ENCODE measurements at places on chromosomes 1 and 21.

- DNase-seq = no peak
Observed at GRCh38 chr21:41769111-41769510, 2.3 kb upstream of the RIPK4 start.

- DNase-seq = no peak
Observed at GRCh38 chr1:47207803-47208373, 18.1 kb upstream of the PDZK1IP1 start.

GRCh38 chr1:197218857-197219256 lies 49.2 kb upstream of the CRB1 start:
- no peak for DNase-seq

GRCh38 chr1:89687254-89687653 lies 54.3 kb downstream of the LRRC8C start:
- no peak for DNase-seq

DNA sequence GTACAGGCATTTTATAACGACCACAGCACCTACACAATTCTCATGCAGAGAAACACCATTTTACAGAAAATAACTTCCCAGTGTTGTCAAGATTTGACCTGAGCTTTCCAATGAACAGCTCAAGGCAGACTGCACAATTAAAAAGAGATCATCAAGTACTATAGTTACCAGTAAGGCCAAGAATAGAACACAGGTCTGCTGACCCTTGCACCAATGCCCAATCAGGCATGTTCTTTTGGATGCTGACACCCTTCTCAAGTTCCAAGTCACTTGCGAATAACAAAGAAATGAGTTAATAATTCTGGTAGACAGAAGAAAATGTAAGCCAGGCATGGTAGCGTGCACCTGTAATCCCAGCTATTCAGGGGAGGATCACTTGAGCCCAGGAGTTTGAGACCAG lies 101.9 kb downstream of the SLC45A1 start:
- DNase-seq = no peak

DNA sequence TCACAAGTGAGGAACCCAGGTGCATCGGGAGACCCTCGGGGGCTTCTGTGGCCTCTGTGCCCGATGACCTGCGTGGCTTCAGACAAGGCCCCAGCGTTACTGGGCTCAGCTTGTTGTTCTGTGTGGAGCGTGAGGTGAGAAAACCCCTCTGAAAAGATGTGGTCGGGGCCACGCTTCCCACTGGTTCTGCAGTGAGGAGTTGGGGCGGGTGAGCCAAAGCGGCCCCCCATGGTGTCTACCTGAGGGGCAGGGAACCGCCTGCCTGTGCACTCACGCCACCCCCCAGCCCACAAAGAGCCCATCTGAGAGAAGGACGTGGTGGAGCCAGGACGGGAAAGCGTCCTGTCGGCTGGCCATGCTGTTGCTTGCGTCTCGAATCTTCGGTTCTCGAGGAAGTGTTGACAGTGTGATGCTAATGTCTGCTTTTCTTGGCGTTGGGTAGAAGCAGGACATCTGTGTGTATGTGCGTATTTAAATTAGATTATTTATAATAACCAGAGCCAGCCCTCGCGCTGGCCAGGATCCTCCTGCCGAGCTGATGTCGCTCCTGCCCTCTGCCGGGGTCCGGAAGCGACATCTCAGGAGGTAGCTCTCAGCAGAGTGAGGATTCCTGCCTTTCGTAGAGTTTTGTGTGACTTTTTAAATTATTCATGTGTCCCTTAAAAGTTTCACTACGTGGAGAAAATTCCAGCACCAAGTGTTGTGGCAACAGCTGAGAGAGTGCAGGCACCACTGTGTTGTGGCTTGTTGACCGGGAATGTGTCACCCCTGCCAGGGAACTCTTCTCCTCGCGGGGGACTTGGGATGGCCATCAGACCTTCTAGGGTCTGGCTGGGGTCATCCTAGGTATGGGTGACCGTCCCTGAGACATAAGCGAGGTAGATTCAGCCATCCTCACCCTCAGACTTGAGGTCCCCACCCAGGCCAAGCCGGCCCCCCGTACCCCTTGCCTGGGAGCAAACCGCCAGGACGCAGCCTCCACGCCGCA lies 15.3 kb downstream of the TMEM201 start:
- DNase-seq = no peak

DNA sequence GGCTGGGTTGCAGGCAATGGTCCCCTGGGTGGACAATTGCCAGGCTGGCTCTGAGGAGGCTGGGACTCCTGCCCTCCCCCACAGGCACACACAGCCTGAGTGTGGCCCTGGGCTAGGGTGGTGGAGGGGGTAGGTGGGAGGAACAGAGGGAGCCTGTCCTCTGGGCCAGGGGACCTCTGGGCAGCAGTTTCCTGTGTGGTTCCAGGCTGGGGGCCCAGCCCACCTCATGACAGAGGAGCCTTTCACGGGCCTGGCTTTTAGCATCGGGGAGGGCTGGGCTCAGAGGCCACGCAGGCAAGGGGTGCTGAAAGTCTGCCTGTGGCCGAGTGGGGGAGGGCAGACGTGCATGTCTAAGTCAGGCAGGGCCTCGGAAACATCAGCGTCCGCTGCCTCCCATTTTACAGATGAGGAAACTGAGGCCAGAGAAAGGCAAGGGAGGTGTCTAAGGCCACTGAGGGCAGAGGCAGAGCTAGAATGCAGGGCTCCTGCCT lies 7.0 kb downstream of the EXTL1 start:
- DNase-seq = no peak

DNA sequence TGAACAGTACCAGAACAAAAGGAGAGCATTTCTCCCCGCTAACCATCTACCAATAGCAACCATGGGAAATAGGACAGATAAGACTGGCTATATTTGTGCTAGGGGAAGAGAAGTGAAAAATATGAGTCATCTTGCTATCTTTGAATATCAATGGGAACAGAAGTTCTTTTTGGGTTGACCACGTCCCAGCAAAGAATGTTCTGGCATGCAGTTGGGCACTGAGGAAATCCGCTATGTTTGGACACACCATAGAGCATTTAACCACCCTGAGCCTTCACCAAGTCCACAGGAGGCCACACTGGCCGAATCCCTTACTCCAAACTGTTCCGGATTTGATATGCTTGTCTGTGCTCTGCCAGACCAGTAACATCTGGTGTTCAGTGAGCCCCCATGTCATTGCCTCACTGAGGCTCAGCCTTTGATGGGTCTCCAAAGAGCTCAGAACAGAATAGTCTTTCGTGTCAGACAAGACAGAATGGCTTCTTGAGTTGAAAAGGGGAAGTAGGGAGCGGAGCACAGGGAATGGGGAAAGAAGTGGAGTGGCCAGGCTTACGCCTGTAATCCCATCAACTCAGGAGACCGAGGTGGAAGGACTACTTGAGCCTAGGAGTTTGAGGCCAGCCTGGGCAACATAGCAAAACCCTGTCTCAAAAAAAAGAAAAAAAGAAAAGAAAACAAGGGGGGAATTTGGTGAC lies 81.4 kb downstream of the SMYD2 start:
- no peak for DNase-seq

GRCh38 chr21:34526618-34527290 lies 14.7 kb upstream of the KCNE1 start:
- DNase-seq = peak; percentile 62

DNA sequence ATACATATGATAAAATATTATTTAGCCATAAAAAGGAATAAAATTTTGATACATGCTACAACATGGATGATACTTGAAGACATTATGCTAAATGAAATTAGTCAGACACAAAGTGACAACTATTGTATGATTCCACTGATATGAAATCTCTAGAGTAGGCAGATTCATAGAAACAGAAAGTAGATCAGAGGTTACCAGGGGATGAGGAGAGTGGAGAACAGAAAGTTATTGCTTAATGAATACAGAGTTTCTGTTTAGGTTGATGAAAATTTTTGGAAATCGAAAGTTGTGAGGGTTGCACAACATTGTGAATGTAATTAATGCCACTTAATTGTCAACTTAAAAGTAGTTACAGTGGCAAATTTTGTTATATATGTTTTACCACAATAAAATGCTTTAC lies 315.7 kb upstream of the USP25 start:
- DNase-seq = no peak

DNA sequence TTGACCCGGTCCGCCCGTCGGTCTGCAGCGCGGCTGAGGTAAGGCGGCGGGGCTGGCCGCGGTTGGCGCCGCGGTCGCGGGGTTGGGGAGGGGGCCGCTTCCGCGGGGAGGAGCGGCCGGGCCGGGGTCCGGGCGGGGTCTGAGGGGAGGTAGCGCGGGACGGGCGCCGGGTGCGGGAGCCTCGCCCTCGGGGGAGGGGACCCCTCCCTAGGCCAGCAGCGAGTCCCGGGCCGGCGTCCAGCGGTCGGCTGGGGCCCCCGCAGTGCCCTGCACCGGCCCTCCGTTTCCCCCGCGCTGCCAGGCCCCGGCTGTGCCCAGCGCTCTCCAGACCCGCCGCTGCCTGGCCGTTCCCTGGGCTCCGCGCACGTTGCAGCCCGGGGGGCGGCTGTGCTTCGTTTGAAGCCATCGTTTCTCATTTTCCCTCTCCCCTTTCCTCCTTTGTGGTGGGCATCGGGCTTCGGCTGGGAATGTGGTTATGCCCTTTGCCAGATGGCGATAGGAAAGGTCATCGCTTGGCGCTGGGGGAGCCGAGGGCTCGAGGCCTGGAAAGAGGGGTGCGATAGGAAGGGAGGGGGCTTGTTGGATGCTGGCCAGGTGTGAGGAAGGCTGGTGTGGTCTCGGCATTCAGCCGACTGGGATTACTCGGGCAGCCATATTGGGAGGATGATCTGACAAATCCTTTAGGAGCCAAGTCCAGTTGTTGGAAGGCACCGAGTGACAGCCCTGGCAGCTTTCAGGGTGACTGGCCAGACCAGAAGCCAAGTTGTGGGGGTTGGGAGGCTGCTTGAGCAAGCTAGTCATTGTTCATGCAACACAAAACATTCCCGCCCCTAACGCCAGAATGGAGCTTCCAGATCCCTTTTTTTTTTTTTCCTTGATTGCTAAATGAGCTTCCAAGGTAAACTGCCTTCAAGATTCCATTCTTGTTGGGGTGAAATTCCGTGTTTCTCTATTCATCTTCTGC lies 753 bp downstream of the KIF1B start:
- DNase-seq = peak; percentile 78

DNA sequence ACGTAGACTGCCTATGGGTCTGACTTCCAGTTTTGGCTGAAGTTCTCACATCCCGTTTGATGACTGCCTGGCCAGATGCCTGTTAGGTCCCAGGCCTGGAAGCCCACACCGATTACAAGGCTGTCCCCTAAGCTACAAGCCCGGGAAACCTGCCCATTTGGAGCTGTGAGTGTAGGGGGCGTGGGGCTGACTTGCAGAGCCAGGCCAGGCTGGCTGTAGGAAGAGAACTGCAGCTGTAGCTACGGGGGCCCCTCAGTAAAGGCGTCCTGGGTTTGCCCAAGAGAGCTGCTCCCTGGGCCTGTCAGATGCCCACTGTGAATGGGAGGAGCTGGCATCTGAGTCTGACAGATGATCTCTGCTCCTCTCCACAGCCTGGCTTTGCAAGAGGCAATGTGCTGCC lies 199.7 kb downstream of the CAMTA1 start:
- no peak for DNase-seq

- no peak for DNase-seq
Observed at GRCh38 chr1:119428991-119429390, 14.0 kb downstream of the HSD3B2 start.

GRCh38 chr1:9657521-9658032 lies 6.0 kb downstream of the PIK3CD start:
- DNase-seq = no peak

GRCh38 chr1:236800002-236800620 lies 5.0 kb downstream of the MTR start:
- DNase-seq = no peak

- no peak for DNase-seq
Observed at GRCh38 chr1:48062353-48062752, 65.2 kb upstream of the TRABD2B start.

DNA sequence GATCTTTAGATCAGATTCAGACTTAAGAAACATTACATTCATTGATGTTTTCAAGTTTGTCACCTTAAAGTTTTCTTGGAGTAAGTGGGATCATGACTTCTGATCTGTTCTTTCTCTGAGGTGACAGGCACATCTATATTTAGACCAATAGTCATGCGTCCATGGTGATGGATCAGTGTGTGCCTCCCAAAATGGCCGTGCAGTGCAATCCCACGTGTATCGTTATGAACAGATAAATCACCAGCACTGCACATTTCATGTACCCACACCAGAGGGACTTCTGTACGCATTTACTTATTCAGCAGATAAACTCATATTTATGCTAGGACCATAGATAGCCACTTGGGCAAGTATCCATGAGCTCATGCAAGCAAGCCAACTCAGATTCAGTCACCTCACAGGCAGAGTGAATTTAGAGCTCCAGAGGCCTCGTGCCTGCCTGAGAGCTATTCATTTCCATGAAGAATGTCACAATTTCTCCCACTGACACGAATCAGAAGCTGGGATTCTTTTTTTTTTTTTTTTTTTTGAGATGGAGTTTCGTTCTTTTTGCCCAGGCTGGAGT lies 13.9 kb upstream of the WDR26 start:
- DNase-seq = no peak
